Motor neuron (in vitro differentiated cells): ENCODE measurements at places on chromosomes 3 and 15. TPM values are rescaled to one million over a fixed set of nuclear protein-coding genes. Genes with fewer than 3 reads are reported as not detected.

DNA sequence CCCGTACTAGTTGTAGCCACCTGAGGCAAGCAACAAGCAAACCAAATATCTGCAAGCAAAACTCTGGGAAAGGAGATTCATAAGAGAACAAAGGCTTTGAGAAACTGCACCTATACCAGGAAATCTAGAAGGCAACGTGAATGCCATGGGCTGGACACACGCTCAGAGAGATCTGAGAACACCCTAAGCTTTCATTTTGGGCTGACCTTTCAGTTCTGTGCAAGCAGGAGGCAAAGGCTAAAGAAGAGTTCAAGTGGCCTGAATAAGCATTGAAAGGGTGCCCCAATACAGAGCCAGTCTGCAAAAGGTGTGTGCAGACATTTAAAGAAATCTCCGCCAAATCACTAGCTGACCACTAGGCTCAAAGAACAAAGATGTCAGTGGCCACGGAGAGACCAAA is 461.6 kb downstream of the PYDC2 start:
- ATAC-seq = no peak

Gene CPNE9
- total RNA-seq = not detected in 2 replicates

DNA sequence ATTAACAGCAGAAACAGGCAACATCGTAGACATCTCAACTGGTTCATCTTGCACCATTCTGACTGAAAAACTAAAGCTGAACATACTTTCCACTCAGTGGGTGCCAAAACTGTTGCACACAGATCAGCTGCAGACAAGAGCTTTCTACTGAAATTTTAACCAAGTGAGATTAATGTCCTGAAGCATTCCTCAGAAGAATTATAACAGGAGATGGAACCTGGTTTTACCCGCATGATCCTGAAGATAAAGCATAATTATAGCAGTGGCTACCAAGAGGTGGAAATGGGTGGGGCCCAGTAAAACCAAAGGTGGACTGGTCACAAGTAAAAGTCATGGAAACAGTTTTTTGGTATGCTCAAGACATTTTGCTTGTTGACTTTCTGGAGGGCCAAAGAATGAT is 858.8 kb downstream of the FHIT start:
- no peak for ATAC-seq

DNA sequence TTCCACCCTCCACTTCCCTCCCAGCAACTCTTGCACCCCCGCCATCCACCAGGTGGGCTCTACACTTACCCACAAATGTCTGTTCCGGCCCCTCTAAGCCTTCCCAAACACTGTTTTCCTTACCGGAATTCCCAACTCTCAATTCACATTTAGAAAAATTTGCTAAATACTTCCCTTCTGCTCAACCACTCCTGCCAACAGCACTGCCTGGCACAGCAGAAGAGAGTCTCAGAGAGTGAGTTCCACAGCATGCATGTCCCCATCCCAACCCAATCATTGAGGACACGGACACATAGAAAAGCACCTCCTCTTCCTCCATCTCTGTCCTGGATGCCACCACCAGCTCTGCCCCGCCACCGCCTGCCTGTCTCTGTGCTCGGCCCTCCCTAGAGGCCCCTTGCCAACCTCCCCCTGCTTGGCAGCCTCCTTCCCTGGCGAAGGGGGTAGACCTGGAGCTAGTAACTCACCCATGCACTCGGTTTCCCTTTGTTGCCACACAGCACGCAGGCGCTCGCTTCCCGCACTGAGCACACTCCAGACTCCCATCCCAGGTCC is 66.2 kb upstream of the SLC6A1 start:
- no peak for ATAC-seq

DNA sequence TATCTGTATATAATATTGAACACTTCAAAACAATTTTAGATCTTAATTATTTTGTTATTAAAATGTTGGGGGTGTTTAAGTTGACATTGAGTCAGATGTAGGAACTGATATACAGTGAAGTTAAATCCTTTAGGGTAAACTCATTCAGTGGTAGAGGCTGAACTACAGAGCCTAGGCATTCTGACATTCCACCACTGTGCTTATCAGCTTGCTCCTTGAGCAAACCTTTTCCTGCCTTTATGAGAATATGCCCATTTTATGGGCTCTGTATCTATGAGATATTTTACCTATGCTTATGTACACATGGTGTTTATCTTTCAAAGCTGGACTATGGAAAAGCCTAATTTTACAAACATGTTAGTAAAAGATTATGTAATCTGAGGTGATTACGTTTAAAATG is 407.5 kb downstream of the ZBTB20 start:
- ATAC-seq = no peak

Gene FGF12
- total RNA-seq = 13.6 and 14.4 TPM in 2 replicates

DNA sequence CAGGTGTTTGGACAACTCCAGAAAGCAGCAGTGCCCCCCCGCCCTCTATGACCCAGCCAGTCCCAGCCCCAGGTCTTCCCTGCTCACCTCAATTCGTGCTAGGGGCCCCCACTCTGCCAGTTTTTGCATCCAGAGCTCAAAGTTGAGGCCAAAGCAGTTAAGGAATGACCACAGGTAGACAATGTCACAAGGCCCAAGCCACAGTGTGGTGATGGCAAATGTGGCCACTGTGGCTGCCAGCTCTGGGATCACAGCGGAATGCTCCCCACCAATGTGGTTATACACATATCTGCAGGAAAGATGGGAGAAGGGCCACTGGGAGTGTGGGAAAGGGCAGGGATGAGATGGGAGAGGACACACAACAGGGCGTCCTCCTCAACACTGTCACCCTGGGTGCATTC is 8.2 kb downstream of the KLHL40 start:
- ATAC-seq = no peak

GRCh38 chr3:44827196-44827595 is 34.5 kb upstream of the TMEM42 start:
- no peak for ATAC-seq

DNA sequence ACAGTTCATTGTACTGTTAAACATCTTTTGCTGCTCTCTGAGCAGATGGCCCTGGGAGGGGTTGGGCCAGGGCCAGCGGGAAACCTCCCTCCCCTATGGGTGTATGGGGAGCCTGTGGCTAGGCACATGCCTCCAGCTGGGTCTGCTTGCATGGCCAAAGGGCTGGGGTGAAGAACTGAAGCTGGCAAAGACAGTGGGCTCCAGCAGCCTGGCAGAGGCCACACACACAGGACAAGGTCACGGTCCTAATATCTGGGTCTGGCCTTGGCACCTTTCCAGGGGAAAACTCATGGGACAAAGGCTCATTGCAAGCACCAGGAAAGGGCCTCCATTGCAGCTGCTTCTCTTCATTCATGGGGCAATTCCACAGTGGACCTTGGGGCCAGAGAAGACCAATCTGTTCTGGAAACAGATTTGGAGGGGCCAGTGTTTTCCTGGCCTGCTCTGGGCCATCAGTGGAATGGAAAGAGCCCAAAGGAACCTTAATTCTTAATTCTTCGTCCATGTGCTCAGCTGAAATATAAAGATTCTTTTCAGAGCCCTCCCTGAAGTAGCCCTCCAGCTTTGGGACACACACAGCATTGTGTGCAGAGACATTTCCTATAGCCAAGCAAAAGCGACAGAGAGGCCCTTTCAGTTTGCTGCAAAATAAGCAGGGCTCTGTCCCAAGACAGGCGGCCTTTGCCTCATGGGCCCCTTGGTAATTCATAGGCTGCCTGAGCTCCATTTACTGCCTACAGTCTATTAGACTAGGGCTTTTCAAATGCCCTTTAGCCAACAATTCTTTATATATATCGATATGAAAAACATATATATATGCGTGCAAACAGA is 11.3 kb upstream of the LIMD1 start:
- peak; percentile 37 for ATAC-seq

GRCh38 chr3:27971600-27971999 is 249.5 kb upstream of the EOMES start:
- ATAC-seq = no peak

DNA sequence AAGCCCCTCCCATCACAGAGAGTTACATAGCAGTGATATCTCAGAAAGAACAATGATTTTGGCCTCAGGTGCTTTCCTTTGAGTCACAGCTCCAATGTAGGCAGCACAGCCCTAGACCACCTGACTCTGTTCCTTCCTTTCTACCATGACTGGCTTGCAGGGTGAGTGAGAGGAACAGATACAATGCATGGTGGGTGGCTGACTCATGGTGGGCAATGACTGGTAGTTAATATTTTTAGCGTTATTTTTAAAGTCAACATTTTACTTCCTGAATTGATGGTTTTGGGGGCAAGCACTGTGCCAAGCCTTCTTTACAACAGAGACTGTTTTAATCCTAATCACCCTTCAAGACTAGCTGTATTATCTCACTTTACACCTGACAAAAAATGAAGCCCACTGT is 32.8 kb upstream of the ST3GAL6 start:
- no peak for ATAC-seq

- ATAC-seq = no peak
Measured at GRCh38 chr3:44232407-44232806, 9.3 kb upstream of the TOPAZ1 start.

DNA sequence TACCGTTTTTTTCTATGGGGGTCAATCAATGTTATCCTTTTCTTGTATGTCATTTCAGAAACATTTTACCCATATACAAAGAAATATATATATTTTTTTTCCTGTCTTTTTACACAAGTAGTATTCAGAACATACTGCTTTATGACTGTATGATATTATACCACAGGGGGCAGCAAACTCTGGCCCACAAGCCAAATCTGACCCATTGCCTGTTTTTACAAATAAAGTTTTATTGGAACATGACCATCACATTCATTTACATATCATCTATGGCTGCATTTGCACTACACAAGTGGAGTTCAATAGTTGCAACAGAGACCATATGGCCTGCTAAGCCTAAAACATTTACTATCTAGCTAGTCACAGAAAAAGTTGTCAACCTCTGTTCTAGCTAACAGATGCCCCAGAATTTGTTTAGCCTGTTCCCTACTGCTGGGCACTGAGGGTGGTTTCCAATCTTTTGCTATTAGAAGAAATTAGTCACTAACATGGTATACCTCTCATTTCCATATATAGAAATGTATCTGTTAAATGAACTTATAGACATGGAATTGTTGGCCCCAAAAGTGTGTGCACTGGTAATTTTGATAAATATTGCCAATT is 57.7 kb downstream of the BFSP2 start:
- ATAC-seq = no peak

DNA sequence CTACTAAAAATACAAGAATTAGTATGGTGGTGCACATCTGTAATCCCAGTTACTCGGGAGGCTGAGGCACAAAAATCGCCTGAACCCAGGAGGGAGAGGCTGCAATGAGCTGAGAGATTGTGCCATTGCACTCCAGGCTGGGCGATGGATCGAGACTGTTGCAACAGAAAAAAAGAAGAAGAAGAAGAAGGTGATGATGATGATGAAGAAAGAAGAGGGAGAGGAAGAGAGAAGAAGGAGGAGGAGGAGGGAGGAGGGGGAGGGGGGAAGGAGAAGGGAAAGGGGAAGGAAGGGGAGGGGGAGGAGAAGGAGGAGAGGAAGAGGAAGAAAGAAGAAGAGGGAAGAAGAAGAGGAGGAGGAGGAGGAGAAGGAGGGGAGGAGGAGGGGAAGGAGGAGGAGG is 33.2 kb upstream of the ZNF710 start:
- no peak for ATAC-seq

DNA sequence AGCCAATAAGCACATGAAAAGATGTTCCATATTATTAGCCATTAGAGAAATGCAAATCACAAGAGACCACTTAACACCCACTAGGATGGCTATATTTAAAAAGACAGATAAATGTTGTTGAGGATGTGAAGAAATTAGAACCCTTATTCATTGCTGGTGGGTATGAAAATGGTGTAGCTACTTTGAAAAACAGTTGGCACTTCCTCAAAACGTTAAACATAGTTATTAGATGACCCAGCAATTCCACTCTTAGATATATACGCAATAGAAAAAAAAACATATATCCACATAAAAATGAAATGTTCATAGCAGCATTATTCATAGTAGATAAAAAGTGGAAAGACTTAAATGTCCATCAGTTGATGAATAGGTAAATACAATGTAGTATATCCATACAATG is 47.1 kb upstream of the TERB2 start:
- no peak for ATAC-seq

- peak; percentile 100 for ATAC-seq
Measured at GRCh38 chr3:177928172-177928873, 607.9 kb upstream of the KCNMB2 start.

Gene SNTN
- total RNA-seq = 0.38 and 0.44 TPM in 2 replicates

Gene SH2D7
- total RNA-seq = 0.23 TPM in 1 of 2 replicates, not detected in the other

- ATAC-seq = no peak
Measured at GRCh38 chr15:63114465-63114864, 7.2 kb upstream of the LACTB start.

Gene BTLA
- total RNA-seq = 0.07 and 0.97 TPM in 2 replicates

Gene GLT8D1
- total RNA-seq = 59.5 and 60.3 TPM in 2 replicates

GRCh38 chr3:184180165-184180564 is 5.5 kb downstream of the AP2M1 start:
- ATAC-seq = no peak

GRCh38 chr3:14564741-14565140 is 24.6 kb upstream of the GRIP2 start:
- no peak for ATAC-seq

DNA sequence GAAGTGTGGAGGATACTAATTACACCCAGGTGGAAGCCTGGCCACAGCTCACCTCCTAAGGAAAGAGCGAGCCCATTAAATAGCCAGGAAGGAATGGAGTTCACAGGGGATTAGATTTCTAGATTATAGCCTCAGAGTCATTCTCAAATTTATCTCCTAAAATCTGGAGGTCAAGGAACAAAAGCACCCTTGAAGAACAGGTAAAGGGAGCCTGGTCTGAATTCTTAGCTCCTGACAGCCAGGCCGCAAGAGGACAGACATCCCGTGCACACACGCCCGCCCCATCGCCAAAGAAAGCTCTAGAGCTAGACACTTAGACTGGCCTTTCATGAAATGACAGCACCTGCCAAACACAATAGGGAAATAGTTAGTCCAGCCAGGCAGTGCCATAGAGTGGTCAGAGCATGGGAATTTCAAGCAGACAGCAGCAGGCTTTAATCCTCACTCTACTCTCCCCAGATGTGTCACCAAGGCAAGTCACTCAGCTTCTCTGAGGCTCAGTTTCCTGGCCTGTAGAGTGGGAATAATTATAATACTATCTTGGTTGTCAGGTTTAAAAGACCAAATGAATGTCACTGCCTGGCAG is 59.2 kb downstream of the LIPC start:
- no peak for ATAC-seq

- peak; percentile 55 for ATAC-seq
Measured at GRCh38 chr3:71305231-71306206, 278.0 kb downstream of the FOXP1 start.

Gene GPR176
- 26.6 and 27.3 TPM in 2 replicates for total RNA-seq

DNA sequence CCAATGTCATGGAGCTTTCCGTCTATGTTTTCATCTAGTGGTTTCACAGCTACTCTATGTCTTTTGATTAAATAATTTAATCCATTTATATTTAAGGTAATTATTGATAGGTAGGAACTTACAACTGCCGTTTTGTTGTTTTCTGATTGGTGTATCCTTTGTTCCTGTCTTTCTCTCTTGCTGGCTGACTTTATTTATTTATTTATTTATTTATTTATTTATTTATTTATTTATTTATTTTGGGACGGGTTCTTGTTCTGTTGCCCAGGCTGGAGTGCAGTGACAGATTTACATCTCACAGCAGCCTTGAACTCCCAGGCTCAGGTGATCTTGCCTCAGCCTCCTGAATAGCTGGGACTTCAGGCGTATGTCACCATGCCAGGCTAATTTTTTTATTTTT is 299.2 kb upstream of the COL8A1 start:
- ATAC-seq = no peak
